SK-N-SH treated with all-trans-retinoic acid at 6 μM for 48 hours (cell line): ENCODE measurements at places on chromosomes 1 and 21.

- ATAC-seq: peak; percentile 91
Measured at GRCh38 chr1:241423541-241424479, 66.8 kb upstream of the RGS7 start.

DNA sequence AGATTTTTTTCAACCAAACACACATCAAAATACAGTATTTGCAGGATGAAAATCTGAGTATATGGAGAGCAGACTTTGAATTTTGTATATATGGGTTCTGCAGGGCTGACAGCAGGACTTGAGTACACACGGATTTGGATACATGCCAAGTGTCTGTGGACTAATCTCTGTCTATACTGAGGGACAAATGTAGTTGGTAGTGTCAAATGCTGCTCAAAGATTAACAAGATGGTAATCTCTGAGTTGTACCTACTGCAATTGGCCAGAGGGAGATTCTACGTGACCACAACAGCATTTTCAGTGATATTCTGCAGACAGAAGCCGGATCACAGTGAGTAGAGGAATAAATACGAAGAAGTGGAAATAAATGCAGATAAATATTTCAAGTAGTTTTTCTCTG, 43.4 kb downstream of the SHCBP1L start:
- ATAC-seq: no peak; the same call in 2 of the 3 replicates

GRCh38 chr1:235648407-235648907, 1.1 kb downstream of the GNG4 start:
- peak; percentile 47 for ATAC-seq

DNA sequence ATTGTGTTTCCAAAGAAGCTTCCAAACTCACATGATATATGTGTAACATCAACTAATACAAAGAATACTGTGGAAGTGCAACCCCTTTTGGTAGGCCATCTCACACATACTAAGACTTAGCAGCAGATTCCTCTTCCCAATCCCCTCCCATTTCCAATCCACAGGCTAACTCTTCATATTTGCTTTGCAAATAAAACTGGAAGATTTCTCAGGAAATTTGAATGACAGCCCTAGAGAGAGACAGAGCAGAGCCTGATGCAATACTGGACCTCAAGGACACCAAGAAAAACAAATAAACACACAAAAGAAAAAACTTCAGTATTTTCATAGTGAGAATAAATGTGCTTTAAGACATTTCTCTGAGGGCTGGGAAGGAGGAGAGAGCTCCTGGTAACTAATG, 190.2 kb upstream of the BRINP3 start:
- no peak for ATAC-seq
